ENCODE measurements at places on chromosomes 12 and 14. TPM values are rescaled to one million over a fixed set of nuclear protein-coding genes. Genes with fewer than 3 reads are reported as not detected.
A peak's percentile ranks its signal among the peaks of the same experiment; 100 is the strongest.

The GPRC5A gene
- polyA plus RNA-seq = 1.3 TPM

The MUCL1 gene
- not detected for polyA plus RNA-seq

The CELA1 gene
- polyA plus RNA-seq = not detected

The HHIPL1 gene
- 2.5 TPM for polyA plus RNA-seq

The NTN4 gene
- 44.0 TPM for polyA plus RNA-seq

GRCh38 chr14:103548463-103549351, 13.8 kb downstream of the BAG5 start:
- no peak for DNase-seq

DNA sequence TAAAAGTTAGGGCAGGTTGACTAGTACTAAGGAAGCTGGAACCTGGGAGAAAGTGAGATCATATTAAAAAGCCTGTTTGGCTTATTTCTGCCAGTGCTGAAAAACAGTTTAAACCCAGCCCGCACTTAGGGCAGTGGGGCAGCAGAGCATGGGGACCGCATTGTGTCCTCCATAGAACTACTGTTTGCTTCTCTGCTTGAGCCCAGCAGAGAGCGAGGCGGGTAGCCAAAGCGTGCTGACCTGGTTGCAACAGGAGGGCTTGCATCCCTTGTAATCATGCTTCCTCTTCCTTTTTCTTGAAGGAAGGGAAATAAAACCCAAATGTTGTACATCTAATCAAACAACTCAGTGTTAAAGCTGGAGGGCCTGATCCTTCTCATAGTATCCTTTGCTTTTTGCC, 82.5 kb upstream of the HOXC13 start:
- no peak for DNase-seq

GRCh38 chr12:22082190-22082701, 36.2 kb downstream of the CMAS start:
- no peak for DNase-seq

- DNase-seq = no peak
Observed at GRCh38 chr12:80867941-80868340, 69.8 kb downstream of the LIN7A start.

DNA sequence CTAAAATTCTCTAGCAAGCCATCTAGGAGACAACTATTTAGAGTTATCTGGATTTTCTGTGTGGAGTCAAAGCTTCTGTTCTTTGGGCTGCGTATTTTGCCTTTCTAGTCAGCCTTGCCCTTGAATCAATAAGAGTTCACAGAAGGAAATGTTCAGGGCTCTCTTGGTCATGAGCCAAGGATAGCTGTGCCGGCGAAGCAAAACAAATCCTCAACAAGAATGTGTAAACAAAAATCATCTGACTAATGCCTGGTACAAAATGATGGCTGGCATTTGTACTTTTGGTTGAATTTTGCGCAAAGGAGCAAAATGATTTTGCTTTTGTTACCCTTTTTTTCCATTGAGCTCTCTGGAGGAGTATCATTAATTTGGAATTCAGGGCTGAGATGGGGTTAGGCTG, 171.1 kb downstream of the DACT1 start:
- no peak for DNase-seq

DNA sequence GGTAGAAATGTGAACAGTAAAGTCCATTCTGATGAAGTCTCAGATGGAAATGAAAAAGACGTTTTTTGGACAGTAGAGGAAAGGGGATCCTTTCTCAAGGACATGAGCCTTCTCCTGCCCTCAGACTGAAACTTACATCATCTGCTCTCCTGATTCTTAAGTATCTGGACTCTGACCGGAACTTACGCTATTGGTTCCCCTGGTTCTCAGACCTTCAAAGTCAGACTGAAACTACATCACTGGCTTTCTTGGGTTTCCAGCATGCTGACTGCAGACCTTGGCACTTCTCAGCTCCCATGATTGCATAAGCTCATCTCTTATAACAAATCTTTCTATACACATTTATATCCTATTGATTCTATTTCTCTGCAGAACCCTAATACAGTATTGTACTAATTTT, 291.0 kb downstream of the SNAPC1 start:
- DNase-seq = peak; percentile 18

- DNase-seq = peak; percentile 44
Observed at GRCh38 chr12:80598004-80598606, 109.3 kb upstream of the MYF6 start.

GRCh38 chr14:30848449-30849240, 25.7 kb upstream of the COCH start:
- DNase-seq = no peak

- DNase-seq = no peak
Observed at GRCh38 chr14:65940056-65940735, 527.7 kb downstream of the FUT8 start.

DNA sequence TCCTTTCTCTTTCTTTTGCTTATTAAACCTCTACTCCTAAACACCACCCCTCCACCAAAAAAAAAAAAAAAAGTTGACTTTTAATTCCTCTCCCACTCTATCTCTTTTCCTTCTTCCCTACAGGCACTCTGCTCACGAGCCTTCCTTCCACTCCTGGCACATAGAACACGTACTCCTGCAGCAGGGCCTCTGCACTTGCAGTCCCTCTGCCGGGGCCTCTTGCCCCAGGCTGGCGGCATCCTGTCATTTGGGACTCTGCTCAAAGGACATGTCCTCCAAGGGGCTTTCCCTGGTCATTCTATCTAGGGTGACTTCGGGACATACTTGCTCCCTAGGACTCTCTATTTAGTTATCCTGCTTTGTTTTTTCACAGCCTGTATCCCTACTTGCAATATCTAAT, 7.7 kb downstream of the FOS start:
- peak; percentile 76 for DNase-seq

GRCh38 chr12:57583008-57583831, 7.8 kb upstream of the PIP4K2C start:
- peak; percentile 87 for DNase-seq

- DNase-seq = no peak
Observed at GRCh38 chr14:34126586-34126985, 175.7 kb upstream of the EGLN3 start.
